ENCODE measurements at places on chromosomes 12 and 14. TPM values are rescaled to one million over a fixed set of nuclear protein-coding genes. Genes with fewer than 3 reads are reported as not detected.
A peak's percentile ranks its signal among the peaks of the same experiment; 100 is the strongest.

TMED8 gene
- 8.0 TPM for total RNA-seq

CLEC2D gene
- 36.5 TPM for total RNA-seq

OVCH1 gene
- total RNA-seq: 1.5 TPM

GRCh38 chr14:23056956-23057756, at the start of gene CDH24:
Gene CDH24, minus strand, starts transcription at chr14:23057520. Its CDS starts 1,787 bp downstream, at chr14:23055733.
- H3K27ac ChIP-seq: no peak within 1 kb of the TSS
- H3K4me1 ChIP-seq: no peaks in the 10 kb centered on the region
- no peaks in the 10 kb centered on the region for H3K27me3 ChIP-seq
- peak; percentile 90 for DNase-seq
- peak within 1 kb of the TSS; percentile 28 for H3K4me3 ChIP-seq

- DNase-seq: no peak
- no peaks in the 10 kb centered on the region for H3K27me3 ChIP-seq
- H3K4me1 ChIP-seq: no peaks in the 10 kb centered on the region
- no peak overlapping the region for H3K27ac ChIP-seq
- H3K4me3 ChIP-seq: no peak overlapping the region
Measured at GRCh38 chr14:94022532-94023411, 3.4 kb upstream of the OTUB2 start.

DNA sequence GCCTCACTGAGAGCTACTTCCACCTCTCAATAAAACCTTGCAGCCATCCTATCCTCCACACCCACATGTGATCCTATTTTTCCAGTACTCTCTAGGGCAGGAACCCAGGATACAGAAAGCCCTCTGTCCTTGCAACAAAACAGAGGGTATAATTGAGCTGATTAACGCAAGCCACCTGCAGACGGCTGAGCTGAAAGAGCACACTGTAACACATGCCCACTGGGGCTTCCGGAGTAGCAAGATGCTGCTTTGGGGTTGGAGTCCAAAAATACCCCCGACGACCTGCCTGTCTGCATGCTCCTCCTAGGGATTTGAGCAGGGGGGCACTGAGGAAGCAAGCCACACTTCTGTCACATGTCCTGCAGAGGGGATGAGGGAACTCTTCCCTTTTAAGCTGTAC, 401.1 kb upstream of the FOXG1 start:
- no peak overlapping the region for H3K4me3 ChIP-seq
- no peaks in the 10 kb centered on the region for H3K36me3 ChIP-seq
- H3K4me1 ChIP-seq: no peaks in the 10 kb centered on the region
- no peak overlapping the region for H3K27ac ChIP-seq
- no peaks in the 10 kb centered on the region for H3K27me3 ChIP-seq

GRCh38 chr14:31867570-31867969, 209.5 kb upstream of the ARHGAP5 start:
- no peaks in the 10 kb centered on the region for H3K4me1 ChIP-seq
- no peak overlapping the region for H3K27ac ChIP-seq
- no peak overlapping the region for H3K4me3 ChIP-seq

DNA sequence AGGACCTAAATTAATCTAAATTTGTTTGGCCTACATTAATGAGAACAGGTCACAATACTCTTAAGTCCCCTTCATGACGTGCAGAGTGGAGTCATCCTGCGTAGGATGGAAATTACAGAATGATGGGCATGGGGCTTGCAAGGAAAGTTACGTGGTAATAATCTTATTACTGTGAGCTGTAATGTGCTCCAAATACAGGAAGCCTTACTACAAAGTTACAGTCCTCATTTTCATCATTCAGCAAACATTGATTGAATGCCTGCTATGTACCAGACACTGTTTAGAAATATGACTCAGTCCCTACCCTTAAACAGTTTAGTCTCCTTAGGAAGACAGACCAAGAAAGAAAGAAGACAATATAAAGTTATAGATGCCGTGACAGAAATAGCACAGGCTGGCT, 9.4 kb downstream of the HIGD1C start:
- H3K4me3 ChIP-seq: no peak overlapping the region
- no peak for DNase-seq
- H3K4me1 ChIP-seq: no peaks in the 10 kb centered on the region
- H3K27ac ChIP-seq: no peak overlapping the region
- H3K36me3 ChIP-seq: no peaks in the 10 kb centered on the region

DNA sequence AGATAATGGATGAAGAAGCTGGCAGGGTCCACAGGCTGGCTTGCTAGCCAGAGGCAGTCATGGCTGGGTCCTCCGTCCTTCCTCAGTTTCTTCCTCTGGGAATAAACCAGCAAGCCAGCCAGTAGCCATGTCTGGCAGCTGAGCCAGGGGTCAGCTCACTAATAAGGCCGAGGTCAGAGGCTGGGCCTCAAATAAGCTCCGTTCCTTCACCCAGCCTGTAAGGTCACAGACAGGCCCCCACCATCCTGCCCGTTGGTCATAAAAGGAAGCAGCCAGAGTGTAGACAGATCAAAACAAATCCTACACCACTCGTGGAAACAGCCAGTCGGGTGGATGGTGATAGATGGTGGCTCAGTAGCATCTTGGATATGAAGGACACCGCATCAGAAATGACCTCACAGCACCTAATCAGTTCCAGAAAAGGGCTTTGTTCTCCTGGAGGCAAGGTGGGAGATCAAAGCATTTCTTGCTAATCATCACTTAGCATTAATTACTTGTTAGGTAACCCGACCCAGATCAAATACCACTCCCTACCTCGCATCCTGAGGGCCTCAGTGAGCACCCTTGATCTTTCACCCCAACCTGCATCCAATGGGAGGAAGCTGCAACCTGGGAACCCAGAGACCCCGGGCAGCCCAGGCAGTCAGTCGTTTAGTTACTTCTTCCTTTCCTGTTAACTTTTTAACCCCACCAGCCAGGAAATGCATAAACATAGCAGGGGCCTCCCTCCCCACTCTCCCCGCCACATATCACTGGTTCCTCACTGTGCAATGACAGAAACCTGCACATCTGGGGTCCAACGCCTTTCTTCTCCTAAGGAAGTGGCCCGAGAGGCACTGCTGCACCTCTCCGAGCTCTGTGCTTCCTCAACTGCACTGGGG, 90.2 kb downstream of the KDM2B start:
- no peak overlapping the region for H3K27ac ChIP-seq
- H3K4me1 ChIP-seq: no peaks in the 10 kb centered on the region
- H3K4me3 ChIP-seq: no peak overlapping the region
- H3K36me3 ChIP-seq: no peaks in the 10 kb centered on the region
- no peaks in the 10 kb centered on the region for H3K27me3 ChIP-seq

TPH2 gene
- total RNA-seq: not detected

HHIPL1 gene
- total RNA-seq: 2.5 TPM

CDKN1B gene
- total RNA-seq: 40.3 TPM

SPX gene
- not detected for total RNA-seq

OGFOD2 gene
- total RNA-seq: 8.9 TPM

DNA sequence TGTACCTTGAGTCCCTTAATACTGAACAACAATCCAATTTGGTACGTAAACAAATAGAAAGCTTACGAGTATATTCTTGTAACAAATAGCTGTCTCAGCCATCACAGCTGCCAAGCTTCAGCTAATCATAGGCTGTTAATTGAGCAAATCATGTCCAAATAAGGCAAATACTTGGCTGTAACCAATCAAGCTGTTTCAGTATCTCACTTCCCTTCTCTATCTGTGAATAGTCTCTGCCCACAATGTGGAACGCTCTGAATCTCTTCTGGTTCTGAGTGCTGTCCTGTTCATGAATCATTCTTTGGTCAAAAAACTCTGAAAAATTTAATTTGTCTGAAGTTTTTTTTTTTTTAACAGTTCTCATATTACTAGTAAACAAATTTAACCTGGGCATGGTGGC, 5.8 kb upstream of the NEMF start:
- no peaks in the 10 kb centered on the region for H3K36me3 ChIP-seq
- H3K27ac ChIP-seq: no peak overlapping the region
- DNase-seq: no peak
- no peak overlapping the region for H3K4me3 ChIP-seq
- no peaks in the 10 kb centered on the region for H3K4me1 ChIP-seq
- H3K27me3 ChIP-seq: no peaks in the 10 kb centered on the region

DNA sequence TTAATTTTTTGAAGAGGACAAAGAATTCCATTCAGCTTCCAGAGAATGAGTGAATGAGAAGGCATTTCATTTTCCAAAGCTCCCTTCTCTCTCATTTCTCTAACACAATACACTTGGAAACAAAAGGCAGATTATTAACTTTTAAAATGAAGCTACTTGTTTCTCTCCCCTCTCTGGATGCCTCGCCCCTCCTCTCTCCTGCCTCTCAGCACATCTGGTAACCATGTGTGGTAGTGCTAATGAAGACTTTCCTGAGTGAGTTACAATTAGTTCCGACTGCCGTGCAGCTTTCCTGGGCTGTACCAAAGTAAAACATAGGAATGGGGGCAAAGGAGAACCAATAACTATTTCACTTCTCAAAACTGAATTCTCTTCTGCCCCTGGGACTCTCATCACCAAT, 84.7 kb upstream of the SOX5 start:
- no peak overlapping the region for H3K27ac ChIP-seq
- H3K4me1 ChIP-seq: peaks cover 7% of the 10 kb centered on the region
- DNase-seq: no peak
- H3K4me3 ChIP-seq: no peak overlapping the region
- H3K36me3 ChIP-seq: no peaks in the 10 kb centered on the region
- no peaks in the 10 kb centered on the region for H3K27me3 ChIP-seq

PTPRO gene
- 16.1 TPM for total RNA-seq

GTF2H3 gene
- total RNA-seq: 16.2 TPM

MRPL42 gene
- 48.5 TPM for total RNA-seq

DNA sequence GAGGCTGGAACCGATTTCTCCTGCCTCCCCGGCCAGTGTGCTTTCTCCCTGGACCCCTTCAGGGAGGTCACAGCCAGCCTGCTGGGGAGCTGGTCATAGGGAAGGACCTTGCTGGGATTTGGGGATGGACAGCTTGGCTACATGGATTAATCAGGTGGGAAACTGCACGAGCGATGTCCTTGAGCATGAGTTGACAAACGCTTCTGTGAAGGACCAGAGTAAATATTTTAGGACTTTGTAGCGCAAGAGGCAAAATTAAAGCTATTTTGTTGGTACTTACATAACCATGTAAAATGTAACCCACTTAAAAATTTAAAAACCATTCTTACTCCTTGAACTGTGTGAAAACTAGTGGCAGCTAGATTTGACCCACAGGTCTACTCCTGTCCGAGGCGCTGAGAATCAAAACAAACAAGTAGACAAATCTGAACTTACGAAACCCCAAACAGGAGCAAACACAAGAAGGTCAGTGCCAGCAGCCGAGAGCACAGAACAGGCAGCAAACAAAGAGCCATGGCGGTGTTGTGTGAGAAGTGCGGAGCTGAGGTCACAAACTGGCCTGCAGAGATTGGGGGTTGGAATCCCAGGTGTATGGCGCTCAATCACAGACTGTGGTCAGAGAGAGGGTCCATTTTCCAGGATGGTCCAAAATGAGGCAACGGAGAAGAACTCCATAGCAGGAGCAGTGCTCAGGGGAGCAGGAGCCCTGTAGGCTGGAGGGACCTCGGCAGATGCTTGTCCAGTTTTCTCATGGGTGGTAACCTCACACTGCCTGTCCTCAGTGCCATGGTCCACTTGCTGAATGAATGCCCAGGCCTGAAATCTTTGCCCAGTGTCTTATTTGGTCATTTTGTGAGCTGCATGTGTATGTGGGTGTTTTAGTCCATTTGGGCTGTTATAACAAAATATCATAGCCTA, 79.2 kb upstream of the CLMN start:
- H3K4me3 ChIP-seq: no peak overlapping the region
- no peaks in the 10 kb centered on the region for H3K27me3 ChIP-seq
- H3K27ac ChIP-seq: no peak overlapping the region
- no peaks in the 10 kb centered on the region for H3K36me3 ChIP-seq
- DNase-seq: no peak

DNA sequence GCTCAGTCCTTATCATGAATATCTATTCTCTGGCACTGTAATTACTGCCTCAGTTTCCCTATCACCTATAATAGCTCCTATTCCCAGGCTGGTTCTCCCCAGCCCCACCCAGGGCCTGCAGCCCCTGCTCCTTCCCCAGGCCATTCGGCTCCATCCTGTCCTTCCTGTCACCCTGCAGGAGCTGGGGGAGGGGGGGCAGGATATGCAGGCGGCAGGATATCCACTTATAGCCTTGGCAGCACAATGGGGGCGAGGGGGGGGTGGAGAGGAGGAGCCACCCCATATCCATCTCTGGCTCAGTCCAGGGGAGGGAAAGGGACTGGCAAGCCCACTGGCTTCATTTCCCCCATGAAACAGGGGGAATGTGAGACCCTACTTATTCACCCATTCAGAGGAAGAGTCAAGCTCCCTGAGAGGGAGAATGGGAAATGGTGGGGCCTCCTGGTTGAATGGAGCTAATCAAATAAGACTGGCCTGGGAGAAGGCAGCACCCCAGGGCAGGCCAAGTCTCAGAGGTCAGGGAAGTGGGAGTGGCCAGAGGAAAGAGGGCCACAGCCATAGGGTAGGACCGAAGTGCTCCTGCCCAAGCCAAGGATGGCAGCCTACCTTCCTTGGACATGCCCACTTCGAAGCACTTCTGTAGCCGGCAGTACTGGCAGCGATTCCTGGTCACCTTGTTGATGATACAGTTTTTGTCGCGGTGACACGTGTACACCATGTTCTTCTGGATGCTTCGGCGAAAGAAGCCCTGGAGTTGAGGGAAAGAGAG, 7.8 kb upstream of the ITGB7 start:
- H3K4me1 ChIP-seq: no peaks in the 10 kb centered on the region
- DNase-seq: peak; percentile 79
- H3K27ac ChIP-seq: no peak overlapping the region

- no peak overlapping the region for H3K27ac ChIP-seq
- DNase-seq: no peak
- H3K27me3 ChIP-seq: no peaks in the 10 kb centered on the region
- H3K4me1 ChIP-seq: peaks cover 2% of the 10 kb centered on the region
- no peaks in the 10 kb centered on the region for H3K36me3 ChIP-seq
Measured at GRCh38 chr12:2386566-2386965, 333.8 kb downstream of the CACNA1C start.

DNA sequence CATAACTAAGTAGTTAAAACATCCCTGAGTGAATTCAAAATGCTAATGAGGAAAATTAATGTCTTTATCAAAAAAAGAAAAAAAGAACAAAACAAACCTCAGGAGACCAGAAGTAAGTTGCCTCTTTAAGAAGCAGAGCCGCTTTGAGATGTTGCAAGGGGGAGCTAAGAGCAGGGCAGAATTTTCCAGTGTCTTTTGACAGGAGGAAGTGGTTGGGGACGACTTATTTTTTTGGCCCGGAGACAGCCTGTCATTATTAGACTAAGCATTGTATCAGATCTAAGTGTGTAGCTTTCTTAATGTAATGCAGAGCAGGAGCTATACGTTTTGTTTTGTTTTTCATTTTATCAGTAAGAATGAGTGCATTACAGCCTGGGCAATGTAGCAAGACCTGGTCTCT, 206.6 kb downstream of the CACNA1C start:
- no peak for DNase-seq
- H3K27ac ChIP-seq: no peak overlapping the region
- H3K27me3 ChIP-seq: no peaks in the 10 kb centered on the region
- peaks cover 3% of the 10 kb centered on the region for H3K4me1 ChIP-seq
- no peak overlapping the region for H3K4me3 ChIP-seq

DNA sequence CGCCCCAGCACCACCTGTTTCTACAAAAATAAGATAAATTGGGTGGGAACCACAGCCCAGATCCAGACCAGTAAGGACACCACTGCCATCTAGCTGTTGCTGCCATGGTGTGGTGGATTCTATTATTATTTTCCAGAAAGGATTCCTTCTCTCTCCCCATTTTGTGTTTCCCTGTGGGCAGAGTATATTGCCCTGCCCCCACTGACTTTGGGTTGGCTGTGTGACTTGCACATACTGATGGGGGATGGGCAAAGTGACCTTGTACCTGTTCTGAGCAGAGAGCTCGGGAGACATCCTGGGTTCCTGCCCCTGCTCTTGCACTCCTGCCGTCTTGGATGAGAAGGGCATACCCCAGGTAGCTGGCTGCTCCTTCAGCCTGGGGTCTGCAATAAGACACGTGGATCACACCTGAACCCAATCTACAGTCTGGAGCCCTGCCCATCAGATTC, 24.3 kb downstream of the MOAP1 start:
- H3K36me3 ChIP-seq: no peaks in the 10 kb centered on the region
- no peak overlapping the region for H3K27ac ChIP-seq

ANKS1B gene
- 30.0 TPM for total RNA-seq

All from aorta (tissue), 5 donors.